ENCODE measurements at places on chromosomes 13 and 19. TPM values are rescaled to one million over a fixed set of nuclear protein-coding genes. Genes with fewer than 3 reads are reported as not detected.

PSG2 gene
- not detected for total RNA-seq

ZNF132 gene
- total RNA-seq = 8.1 TPM

CALR3 gene
- not detected for total RNA-seq

LRRC63 gene
- not detected for total RNA-seq

CCDC122 gene
- 3.7 TPM for total RNA-seq

SELENOV gene
- total RNA-seq = not detected

CD33 gene
- not detected for total RNA-seq

URAD gene
- total RNA-seq = not detected

CD22 gene
- not detected for total RNA-seq
